ENCODE measurements at places on chromosomes 2 and 18. TPM values are rescaled to one million over a fixed set of nuclear protein-coding genes. Genes with fewer than 3 reads are reported as not detected.

The KIF5C gene
- 3.6 TPM for total RNA-seq

DNA sequence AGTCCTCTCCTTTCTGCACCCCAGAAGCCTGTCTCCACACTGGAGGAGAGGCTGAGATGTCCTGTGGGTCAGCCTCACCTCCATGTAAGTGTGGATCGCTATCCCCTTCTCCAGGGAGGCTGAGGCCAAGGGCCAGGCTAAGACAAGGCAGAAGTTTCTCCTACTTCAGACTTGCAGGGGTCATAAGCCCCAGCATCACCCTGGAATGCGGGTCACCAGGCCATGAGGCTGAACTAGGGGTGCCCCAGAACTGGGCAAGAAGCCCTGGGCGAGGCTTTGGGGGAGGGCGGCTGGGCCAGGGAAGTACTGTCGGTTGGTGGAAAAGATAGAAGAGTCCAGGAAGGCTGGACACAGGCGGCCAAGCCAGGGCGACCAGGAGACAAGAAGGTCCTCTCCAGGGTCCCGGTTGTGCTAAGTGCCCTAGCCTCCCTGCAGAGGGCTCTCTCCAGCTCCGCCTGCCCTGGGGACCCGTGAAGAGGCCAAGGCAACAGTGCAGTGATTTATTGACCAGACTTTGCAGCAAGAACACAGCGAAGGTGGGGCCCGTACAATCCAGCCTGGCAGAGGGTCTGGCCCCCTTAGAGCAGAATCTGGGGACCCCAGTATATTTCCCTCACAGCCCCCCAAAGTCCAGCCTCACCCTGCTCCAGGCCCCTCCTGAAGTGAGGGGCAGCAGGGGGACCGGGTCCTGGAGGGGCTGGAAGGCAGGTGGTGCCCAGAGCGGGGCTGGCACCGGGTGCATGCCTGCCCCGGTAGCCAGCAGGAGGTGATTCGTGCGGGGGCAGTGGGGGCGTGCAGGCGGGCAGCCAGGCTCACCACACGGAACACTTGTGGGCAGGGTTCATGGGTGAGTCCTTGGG lies 8.1 kb downstream of the ECEL1 start:
- no peak for DNase-seq

DNA sequence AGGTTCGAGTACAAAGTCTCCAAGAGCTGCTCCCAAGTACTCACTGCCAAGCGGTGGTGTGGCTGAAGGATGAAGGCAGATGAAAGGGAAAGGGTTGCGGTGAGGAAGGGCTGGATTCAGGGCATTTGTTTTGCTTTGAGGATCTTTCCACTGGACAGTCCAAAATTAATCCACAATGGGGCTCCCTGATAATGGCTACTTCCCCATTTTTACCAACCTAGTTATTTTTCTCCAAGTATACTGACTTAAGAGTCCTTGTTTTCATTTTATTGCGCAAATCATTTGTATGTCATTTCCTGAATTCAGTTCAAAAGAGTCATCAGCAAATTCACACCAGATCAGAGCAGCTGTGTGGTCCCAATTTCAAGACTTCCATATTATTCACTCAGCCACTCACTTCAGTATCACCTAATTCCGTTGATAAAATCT lies 464 bp upstream of the SESTD1 start:
- DNase-seq = no peak

GRCh38 chr2:162021516-162022058 lies 52.4 kb downstream of the DPP4 start:
- no peak for DNase-seq

The SF3B1 gene
- 244 TPM for total RNA-seq

- DNase-seq = no peak
These were observed 19.2 kb upstream of the ASXL2 start for GRCh38 chr2:25897506-25897905.

DNA sequence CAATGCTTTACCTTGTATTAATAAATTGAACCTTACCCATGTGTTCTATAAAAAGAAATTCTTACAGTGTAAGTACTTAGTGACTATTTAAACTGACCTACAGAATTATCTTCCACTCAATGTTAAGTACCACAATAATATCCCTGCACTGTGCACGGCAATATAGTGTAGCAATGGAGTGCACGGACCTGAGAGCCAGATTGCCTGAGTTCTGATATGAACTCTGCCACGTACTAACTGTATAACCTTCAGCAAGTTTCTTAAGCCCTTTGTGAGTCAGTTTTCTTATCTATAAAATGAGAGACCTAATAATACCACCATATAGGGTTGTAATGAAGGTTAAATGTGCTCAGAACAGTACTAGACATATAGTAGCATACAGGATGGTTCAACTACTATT lies 66.2 kb downstream of the GPR39 start:
- DNase-seq = no peak

DNA sequence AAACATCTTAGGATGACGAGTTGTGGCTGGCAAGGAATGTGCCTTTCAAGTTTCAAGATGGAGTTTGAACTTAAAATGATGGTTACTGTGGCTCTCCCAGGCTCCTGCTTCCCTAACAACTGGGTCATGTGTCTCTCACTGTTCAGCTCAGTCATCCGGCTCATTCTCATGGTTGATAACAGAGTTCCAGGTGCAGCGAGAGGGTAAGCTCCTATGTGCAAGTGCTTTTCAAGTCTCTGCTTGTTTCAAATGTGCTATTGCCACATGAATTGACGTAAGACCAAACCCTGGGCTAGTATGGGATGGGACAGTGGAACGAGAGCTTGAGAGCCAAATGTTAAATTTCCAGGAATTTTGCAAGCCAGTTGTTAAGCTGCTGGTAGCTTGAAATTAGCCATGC lies 19.5 kb upstream of the PUM2 start:
- DNase-seq = peak; percentile 48

All from kidney (tissue), 22 donors.